Ecto neural progenitor cell (in vitro differentiated cells): ENCODE measurements at places on chromosomes 4 and X.

GRCh38 chrX:9992724-9993123 is 25.6 kb downstream of the CLDN34 start:
- DNase-seq: no peak

GRCh38 chrX:14884714-14885113 is 11.5 kb downstream of the MOSPD2 start:
- DNase-seq: no peak

DNA sequence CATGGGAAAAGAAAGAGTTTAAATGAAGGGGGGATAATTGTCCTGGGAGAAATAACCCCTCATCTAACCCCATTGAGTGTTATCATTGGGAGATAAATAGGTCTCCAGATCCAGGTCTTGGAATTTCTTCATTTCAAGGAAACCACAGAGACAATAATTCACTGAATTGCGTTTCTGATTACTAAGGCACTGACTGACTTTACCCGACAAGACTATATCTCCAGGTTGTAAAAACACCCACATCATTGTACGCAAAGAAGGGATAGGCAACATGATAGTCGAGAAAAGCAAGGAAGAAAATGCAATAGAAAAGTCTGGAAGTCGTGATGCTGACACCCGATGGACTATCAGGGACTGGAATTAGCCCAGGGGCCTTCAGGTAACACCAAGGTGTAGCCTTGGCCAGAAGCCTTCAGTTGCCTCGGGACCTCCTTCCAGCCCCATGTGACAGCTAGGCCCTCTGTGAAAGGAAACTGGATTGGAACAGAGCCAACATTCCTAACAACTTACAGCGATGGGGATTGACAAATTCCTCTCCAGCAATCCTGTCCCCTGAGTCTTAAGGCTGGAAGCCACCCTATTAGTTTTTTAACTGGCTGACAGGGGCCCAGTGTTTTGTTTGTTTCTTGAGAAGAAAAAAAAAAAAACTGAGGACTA is 46.5 kb upstream of the RAB9B start:
- DNase-seq: no peak

- DNase-seq: no peak
Observed at GRCh38 chrX:143568467-143568866, 51.2 kb upstream of the SPANXN3 start.

DNA sequence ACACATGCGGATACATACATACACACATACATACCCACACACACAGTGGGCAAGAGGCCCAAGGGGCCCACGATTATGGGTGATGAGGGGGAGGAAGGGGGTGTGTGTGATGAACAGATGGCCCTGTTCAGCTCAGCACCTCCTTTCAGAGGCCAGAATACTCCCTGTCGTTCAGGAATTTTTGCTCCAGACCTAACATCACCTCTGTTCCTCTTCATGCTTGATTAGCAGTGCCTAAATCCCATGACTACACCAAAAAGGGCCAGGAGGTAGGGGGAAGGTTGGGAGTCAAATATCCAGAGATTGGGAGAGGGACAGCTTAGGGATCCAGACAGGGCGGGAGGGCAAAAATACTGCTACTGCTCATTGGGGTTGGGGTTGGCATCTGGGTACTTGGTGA is 42.7 kb downstream of the SMC1A start:
- DNase-seq: no peak

DNA sequence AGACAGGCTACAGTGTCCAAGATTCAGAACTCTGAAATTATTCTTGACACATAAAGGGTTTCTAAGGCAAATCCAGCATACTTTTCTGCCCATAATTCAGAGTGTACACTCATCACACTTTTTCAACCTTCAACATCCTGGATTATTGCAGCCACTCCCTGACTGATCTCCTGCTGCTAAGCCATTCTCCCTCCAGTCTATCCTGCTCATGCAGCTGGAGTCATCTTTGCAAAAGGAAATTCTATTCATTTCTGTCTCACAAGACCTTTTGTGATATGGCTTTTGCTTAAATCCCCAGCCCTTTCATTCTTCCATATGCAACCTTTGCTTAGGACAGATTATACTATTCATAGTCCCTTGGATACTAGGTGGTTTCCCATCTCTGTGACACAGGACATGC is 236.1 kb upstream of the LDB2 start:
- no peak for DNase-seq

- DNase-seq: no peak
Observed at GRCh38 chrX:45806410-45807121, 605.9 kb upstream of the DIPK2B start.

DNA sequence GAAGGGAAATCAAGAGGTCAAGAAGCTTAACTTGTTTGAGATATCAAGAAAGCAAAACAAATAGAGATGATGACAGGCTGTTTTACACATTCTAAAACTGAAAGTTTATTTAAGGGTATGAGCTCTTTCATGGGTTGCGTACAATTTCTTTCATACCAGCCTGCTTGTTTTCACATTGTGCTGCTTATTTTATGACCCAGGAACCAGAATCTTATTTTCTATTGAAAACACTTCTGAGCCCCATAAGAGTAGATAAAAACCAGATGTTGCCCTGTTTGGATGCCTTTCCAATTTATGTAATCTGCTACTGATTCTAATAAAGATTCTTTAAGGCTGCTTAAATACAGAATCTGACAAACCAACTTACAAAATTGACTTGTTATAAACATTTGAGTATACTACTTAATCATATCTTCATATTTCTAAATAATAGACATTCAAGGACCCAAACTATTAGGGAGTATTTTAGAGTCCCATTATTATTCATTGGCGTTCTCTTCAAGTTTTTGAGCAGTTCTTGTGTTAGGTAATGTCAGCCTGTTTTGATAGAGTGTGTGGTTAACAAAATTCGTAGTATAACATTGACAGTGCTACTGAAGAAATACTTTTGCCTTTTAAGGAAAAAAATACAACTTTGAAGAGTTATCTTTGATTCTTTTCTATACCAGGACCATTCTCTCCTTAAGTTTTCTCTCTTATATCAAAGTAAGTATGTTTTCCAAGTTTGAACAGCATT is 74.4 kb downstream of the PDLIM5 start:
- no peak for DNase-seq

GRCh38 chr4:174248407-174248806 is 35.1 kb downstream of the FBXO8 start:
- no peak for DNase-seq

DNA sequence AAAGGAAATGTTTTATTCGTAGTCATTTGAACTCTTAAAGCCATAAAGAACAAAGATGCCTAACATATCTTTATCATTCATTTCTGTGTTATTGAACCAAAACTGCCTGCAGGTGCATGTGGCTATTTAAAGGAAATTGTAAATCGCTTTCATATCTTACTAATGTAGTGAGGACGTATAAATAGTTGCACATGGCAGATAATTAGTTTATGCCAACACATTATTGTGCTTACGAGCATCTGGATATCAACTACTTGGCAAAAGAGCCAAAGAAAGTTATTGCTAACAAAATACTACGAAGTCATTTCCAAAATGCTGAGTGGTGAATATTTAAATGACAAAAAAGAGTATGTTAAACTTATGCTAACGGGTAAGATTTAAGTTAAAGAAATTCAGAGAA is 27.9 kb upstream of the GABRA2 start:
- no peak for DNase-seq

- DNase-seq: no peak
Observed at GRCh38 chr4:71841336-71841735, 57.5 kb upstream of the GC start.

DNA sequence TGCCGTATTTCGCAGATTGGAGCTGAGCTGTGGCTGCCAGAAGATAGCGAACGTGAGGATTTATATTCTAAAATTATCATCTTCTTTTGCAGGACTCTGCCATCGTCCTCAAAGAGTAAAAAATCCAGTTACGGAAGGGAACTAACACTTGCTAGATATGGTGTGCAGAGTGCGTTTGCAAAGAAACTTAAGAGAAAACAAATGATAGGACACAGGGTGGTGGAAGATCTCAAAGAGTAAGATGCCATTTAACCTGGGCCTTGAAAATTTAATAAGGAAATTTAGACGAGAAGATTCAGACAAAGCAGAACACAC is 566 bp downstream of the LARP7 start:
- no peak for DNase-seq

GRCh38 chrX:107672955-107673378 is 44.7 kb downstream of the PRPS1 start:
- DNase-seq: peak; percentile 80

- peak; percentile 64 for DNase-seq
Observed at GRCh38 chrX:150364347-150365050, 1.4 kb downstream of the MAMLD1 start.

GRCh38 chrX:63250253-63250868 is 100.8 kb downstream of the SPIN4 start:
- DNase-seq: no peak

DNA sequence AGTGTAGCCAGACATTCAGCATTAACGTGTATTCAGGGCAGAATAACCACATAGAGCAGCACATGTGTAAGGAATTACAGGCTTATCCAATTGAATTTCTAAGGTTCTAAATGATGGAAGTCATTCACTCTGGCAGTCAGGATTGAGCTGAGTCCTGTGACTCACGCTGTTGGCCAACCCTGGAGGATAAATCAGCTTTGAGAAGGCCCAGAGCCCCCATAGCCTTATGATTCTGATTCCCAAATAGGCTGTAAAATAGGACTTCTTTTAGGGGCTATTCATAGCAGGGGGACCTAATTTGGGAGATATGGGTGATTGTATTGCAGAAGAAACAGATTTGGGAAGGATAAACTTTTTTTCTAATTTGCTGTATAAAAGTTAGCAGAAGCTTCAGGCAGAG is 8.1 kb upstream of the HPF1 start:
- DNase-seq: no peak
